Mammary epithelial cell (primary cell): ENCODE measurements at places on chromosomes 2 and 18.
A peak's percentile ranks its signal among the peaks of the same experiment; 100 is the strongest.

DNA sequence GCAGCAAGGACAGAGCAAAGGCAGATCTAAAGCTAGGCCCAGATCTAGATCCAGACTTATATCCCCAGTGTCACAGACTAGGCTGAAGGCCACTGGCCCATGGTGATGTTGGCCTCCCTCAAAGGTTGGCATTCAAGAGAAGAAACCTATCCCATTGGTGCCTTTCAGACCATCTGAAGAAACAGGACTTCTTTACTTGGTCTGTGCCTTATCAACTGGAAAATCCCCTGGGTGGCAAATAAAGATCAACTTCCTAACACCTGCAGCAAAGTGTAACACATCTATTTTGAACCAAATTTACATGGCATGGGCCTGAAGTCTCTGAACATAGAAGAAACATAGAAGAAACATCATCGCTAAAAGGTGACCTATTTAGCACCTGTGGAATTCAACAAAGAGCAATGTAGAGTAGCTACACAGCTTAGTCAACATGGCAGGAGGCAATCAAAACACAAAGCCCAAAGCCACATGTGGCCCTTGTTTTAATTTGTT, 35.8 kb downstream of the METTL4 start:
- DNase-seq, result no peak

- DNase-seq, result no peak
Measured at GRCh38 chr2:61396005-61396404, 74.9 kb downstream of the USP34 start.

DNA sequence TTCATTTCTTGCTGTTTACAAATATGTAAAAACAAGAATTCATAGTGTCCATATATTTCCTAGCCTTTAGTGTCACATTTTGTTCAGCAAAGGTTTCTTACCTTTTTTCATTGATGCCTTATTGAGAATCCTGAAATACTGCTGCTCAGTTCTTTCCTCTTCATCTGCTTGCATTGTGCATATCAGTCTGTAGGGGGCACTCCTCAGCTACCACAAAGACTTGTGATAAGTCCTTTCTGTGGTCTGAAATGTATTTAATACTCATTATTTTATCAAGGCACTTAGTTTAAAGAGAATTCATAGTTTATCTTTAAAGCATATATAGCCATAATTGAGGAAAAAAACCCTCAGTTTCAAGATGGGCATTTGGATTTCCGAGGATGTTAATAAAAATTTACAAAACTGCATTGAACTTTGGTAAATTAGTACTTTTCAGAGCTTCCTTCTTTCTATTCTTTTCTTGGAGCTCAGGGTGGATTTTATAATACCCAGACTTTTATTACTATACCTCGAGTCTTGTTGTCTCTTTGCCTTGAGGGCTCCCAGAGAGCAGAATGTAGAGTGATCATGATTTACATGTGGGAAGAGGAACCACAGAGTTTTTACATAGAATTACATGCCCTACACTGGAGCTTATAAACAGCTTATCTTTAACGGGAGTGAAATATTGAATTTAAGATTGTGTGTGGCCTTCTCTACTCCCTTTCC, 570.1 kb downstream of the PLCL1 start:
- peak; percentile 42 for DNase-seq

DNA sequence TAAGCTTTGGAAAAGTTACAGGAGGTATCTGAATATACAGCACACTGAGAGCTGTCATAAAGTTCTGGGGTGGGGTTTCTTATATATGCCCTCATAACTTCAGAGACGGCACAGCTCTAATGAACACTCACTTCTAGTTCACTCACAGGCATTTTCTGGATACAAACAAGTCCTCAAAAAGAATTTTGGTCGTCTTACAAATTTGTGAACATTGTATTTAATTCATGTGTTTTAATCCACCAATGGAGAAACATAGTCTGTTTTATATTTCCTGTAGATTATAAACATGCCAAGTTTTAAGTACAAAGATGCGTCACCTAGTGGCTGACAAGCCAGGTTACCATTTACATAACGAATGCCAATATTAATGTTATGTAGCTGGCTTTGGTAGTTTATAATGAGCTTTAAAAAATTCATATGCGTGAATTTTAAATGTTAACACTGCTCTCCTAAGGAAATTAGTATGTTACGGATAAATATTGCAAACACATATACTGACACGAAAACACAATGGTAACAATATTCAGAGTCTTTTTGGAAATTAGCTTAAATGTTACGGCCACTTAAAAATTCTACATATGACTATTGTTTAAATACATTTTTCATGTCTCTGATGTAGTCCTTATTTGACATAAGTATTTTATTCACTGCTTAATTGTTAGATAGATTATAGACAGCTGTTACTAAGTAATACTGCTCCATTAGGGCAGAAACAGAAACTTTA, 2.5 kb downstream of the COL3A1 start:
- DNase-seq, result no peak

GRCh38 chr2:38505779-38506178, 96.9 kb downstream of the HNRNPLL start:
- DNase-seq, result peak; percentile 88

GRCh38 chr2:1754461-1755170, 10.3 kb upstream of the PXDN start:
- DNase-seq, result no peak

GRCh38 chr2:20448246-20448976, 1.5 kb downstream of the RHOB start:
- no peak for DNase-seq

DNA sequence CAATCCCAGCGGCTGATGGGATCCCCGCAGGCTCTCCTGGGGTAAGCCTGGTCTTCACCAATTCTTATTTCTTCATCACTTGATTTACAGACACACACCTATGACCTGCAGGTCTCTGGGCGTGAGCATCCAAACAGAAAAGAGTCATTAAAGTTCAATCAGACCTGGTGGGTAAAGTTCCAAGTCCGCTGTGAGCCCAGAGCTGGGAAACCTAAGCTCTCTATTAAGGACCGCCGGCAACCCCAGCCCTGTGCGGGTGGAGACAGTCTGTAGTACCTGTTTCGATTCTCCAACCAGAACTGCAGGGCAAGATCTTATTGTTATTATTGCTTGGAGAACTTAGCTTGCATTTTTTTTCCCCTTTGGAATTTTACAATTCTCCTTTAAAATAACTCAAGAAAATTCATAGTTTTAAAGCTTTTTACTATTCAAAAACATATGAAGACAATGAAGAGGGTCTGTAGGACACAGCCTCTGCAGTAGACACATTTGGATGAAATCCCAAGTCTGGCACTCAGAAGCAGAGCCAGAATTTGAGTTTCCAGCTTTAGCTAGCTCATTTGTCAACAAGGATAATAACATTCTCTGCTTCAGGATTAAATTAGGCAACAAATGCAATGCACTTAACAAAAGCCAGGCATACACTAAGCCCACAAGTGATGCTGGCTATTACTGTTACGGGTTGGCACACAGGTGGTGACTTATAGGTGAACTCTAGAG, 376.4 kb downstream of the INSIG2 start:
- DNase-seq, result no peak

- DNase-seq, result no peak
Measured at GRCh38 chr2:24337890-24338289, 22.4 kb downstream of the ITSN2 start.

DNA sequence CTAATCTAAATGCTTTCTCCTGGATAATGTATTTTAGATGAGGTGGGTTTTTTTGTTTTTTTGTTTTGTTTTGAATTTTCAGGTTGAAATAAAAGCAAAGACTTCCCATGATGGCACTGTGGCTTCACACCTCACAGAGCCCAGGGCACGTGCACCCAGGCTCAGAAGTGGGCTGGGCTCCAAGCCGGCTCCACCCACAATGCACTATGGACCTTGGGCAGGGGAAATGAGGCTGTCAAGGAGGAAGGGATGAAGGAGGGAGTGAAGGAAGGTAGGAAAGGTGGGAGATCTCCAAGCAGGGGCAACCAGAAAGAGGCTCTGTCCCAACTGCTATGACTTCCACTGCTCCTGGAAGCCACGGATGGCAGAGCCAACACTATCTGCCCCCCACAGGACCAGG, 60.4 kb downstream of the BIN1 start:
- DNase-seq, result no peak

DNA sequence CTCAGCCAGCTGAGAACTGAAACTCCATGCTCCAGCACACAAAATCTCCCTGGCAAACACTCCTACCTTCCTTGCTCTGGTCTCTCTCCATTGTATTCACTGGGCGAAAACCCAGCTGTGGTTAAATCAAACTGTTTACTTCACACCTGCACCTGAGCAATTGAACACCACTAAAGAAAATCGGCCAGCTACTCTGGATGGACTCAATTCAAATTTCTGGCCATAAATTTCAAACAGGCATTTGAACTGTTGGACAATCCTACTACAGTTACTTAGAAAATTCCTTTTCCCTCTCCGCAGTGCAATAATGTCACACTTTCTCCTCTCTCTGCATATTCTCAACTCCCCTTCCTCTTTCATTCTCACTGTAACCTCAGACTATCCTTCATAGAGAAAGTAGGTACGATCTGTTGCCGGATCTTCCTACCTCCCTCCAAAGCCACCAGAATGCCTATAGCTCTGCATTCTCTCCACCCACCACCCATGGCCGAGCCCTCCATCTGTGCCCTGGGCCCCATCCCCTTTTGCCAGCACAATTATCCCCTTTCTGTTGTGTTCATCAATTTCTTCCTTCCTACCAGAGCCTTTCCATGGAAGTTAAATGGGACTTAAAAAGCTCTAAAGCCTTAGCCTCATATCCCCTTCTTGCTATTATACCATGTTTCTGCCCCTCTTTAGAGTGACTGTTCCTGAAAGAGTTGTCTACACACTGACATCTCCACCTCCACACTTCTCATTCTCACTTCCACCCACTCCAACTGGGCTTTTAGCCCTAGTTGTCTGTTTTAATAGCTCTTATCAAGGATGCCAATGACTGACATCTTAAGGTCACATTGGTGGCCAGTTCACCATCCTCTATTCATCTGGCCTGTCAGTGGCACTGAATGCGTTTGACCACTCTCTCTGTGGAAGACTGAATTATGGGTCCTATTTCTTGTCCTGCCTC, 127.5 kb upstream of the SLC1A4 start:
- no peak for DNase-seq

DNA sequence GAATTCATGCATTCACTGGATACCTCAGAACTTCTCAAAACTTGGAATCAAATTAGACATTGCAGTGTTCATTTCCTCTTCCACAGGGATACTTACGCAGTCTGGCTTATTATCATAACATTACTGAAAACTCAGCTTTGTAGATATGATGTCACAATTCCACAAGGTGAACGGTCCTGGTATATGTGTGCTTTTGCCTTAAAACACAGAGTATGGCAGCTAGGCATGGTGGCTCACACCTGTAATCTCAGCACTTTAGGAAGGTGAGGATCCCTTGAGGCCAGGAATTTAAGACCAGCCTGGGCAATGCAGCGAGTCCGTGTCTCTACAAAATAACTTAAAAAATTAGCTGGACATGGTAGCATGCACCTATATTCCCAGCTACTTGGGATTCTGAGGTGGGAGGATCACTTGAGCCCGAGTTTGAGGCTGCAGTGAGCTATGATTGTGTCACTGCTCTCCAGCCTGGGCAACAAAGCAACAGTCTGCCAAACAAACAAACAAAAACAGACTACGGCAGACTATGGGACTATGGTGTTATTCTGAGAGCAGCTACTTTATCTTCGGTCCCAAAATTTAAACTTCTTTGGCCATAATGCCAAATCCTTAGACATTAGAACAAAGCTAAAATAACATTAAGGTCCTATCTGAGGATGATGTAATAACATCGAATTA, 1191.9 kb upstream of the SLC39A10 start:
- DNase-seq, result no peak

DNA sequence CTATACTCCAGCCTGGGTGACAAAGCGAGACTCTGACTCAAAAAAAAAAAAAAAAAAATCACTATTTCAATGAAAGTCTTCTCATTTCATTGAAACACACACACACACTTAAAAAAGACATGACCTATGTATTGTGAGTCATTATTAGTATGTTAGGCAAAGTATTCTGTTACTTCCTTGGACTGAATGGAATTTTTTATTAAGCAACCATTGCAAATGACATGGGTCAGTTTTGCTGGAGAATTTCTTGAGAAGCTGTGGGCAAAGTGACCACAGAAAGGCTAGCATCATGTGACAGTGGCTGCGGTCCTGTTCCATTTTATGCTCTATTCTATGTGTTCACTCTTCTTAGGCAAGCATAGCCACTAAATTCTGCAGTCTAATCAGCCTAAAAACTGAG, 695.7 kb downstream of the TDRD15 start:
- DNase-seq, result no peak

GRCh38 chr18:14963246-14963645, 215.3 kb downstream of the ANKRD30B start:
- DNase-seq, result no peak

DNA sequence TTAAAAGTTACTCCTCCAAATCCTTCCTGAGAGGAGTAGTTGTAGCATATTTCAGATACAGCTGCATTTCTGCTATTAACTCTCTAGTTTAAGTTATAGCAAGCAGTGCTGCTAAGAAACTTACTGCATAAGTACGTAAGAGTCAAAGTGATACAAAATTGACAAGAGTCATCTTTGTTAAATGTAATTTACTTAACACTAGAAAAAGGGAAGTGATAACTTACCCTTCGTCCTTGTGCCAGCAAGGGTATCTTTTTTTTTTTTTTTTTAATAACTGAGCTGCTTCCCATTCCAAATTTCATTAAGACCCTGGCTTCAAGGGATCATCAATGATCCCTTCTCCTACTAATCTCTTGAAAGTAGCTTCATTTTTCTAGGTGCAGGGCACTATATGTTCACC, 493.0 kb downstream of the PLCL1 start:
- DNase-seq, result no peak

GRCh38 chr2:74833418-74834233, at the start of gene HK2:
Gene HK2 (plus strand): TSS chr2:74834127. CDS start chr2:74834581, 454 bp downstream.
- DNase-seq, result peak; percentile 89

GRCh38 chr2:47174733-47175361, 19.7 kb upstream of the STPG4 start:
- peak; percentile 93 for DNase-seq

DNA sequence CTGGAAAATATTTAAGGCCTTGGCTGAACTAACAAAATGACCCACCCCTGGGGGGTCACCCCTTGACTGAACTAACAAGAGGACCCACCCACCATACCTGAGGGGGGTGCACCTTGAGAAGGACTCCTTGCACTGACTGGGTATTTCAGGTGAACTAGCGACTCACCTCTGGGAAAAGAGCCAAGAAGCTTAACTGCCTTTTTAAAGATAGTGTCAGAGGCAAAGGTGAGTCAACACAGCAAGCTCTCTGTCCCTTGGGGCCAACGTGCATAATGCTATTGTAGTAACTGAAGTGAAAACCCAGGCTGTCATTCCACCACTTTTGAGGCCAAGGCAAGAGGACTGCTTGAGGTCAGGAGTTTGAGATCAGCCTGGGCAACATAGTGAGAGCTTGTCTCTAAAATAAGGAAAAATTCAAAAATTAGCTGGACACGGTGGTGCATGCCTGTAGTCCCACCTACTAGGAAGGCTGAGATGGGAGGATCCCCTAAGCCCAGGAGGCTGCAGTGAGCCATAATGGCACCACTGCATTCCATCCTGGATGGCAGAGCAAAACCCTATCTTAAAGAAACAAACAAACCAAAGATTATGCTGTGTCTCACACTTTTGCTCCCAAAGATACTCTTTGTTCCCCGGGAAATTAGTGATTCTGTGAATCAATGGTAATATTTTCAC, 36.4 kb upstream of the ZCCHC2 start:
- DNase-seq, result peak; percentile 97
